ENCODE measurements at places on chromosomes 3 and 15. TPM values are rescaled to one million over a fixed set of nuclear protein-coding genes. Genes with fewer than 3 reads are reported as not detected.

The LMCD1 gene
- total RNA-seq: 22.4 TPM

The PDCD7 gene
- 41.9 TPM for total RNA-seq

DNA sequence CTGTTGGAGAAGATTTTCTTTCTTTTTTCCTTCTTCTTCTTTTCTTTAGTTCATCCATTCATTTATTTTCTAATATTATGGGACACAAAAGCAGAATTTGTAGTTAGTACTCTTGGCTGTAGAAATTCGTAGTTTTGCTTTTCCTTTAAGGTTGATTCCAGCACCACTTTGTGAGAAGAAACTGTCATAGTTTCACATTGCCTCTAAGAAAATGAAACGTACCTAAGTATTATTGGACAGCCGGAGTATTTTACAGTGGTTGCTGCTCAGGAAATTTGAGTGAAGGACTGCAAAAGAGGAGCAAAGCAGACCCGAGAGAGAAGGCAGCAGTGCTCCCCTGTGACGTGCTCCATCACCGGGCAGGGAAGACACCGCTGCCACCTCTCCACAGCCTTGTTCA is 48.1 kb downstream of the PLCL2 start:
- DNase-seq: peak; percentile 13

DNA sequence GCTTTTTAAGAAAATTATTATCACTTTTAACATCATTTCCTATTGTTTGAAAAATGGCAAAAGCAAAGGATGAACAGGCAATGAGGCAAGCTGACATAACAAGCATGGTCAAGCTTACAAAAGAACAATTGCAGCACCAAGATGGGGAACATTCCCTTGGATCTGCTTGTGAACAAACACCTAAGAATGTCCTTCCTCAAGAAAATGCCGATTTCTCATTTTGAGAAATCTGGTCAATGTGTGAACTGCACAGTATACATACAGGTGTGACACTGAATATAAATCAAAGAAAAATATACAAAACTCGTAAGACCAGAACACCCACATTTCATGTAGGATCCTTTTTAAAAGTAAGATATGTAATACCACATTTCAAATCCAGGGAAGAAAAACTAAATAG is 58.9 kb downstream of the LRRFIP2 start:
- peak; percentile 55 for DNase-seq

DNA sequence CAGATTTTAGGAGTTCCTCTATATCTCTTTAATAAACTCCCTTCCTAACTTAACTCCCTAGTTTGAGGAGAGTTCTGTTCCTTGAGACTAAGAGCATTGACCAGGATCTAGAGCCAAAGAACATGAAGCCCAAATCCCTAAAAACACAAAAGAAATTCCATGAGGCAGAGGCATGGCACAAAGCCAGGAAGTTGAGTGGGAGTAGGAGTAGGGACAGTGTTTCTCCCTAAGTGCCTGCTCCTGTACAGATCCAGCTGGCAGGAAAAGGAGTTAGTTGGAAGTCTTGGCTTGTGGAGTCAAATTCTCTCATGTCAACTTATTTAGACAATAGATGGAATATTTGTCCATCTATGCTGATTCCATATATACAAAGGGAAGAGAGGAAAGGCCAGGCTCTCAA is 11.4 kb downstream of the ACTC1 start:
- peak; percentile 3 for DNase-seq

DNA sequence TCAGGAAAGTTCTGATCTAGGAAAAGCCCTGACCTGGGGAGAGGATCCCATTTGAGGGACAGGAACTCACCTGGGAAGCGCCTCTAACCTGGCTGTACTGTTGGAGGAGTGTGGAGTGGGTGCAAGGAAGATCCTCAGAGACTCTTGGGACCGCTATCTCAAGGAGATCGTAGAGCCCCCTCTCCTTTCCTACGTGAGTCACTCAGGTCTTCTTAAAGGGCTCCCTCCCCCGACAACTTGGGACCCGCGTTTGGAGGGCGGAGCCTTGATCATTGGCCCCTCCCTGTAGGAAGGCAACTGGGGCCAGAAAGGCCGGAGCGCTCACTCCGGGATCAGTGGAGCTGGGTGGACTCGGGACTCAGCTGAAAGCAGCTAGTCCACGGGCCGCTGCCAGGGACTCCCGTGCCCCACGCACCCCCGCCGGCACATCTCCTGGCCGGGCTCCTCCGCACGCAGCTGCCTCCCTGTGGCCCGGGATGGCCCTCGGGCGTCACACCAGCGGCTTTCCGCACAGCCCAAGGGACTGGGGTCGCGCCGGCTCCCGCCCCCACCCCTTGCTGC is 520 bp downstream of the SLC26A6 start:
- DNase-seq: peak; percentile 53

- no peak for DNase-seq
Measured at GRCh38 chr3:55906896-55907295, 419.8 kb upstream of the WNT5A start.

DNA sequence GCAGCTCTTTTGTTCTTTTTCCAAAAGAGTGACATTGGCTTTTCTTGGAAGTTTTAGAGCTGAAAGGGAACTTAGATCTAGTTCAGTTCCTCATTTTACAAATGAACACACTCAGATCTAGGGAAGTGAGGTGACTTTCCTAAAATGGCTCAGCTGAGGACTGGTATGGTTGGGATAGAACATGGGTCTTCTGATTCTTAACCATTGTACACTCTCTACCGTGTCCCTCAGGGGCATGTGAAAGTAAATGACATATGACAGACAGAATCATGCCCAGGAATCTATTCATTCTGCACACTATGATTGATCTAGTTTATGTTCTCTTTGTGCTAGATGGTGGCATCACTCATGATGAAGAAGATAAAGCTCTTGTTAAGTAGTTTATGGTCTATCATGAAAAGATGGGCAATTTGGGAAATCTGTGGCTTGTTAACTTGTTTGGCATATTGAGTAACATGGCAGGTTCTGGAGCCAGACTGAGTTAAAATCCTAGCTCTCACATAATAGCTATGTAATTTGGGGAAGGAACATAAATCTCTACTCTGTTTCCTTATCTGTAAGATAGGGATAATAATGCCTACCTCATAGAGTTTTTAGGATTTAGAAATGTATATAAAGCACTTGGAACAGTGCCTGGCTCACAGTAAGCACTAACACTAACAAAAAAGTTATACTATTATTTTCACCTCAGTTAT is 30.9 kb downstream of the UBE2E1 start:
- peak; percentile 20 for DNase-seq

DNA sequence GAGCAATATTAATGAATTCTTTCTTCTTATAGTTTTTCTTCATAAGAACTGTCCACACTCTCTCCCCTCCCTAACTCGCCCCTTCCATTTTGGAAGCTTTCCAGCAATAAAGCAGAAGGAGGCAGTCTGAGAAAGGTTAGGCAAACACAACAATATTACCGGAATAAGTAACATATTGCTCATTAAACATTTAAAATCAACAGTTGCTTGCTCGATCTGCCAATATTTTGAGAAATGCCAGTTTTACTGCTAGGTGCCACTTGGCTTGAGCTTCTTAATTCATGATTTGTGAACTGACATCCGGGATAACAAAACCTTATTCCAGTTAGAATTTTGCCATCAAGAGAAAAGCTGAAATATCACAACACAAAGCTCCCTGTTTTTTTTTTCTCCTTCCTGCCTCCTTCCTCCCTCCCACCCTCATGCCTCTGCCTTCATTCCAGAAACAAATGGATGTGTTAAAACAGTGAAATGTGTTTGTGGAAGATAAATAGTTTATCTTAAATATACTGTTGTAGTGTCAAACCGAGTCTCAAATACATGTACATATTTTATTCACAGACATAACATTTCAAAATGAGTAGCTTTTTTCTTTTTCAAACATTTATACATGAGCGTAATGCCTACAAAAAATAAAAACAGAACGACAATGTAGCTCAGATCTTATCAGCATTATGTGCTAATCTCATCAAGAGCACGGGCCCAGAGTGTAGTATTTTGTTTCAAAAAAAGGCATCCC is 253.7 kb downstream of the GAP43 start:
- peak; percentile 2 for DNase-seq

DNA sequence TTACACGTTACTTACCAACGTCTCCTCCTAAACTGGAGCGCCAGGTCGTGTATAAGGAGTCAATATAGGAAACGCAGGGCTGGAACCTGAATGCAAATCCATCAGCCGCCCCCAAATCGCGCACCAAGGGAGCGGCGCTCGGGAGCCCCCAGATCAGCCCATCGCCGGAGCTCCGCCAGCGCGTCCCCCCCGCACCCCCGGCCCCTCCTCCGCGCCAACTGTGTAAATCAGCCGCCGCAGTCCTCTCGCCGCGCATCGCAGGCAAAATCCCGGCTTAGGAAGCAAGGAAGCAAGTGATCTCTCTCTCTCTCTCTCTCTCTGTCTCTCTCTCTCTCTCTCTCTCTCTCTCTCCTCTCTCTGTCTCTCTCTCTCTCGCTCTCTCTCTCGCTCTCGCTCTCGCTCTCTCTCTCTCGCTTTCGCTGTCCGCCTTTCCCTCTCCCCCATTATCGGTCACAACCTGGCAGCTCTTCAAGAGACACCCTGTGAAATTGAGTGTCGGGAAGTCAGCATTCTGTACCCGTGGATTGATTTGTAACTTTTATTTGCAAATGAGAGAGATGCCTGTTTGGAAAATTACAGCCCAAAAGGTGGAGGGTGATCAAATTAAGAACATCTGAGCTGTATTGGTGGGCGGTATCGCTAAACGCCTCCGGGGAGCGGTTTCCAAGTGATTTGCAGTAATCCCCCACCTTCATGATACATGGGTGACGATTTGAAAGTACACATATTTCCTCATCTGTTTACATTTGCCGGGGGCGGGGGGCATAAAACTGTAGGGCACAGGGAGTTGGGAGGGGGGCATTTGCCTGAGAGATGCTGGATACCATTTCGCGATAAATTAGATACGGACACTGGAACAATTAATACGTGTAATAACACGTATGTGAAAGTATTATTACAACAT is 645 bp upstream of the SLITRK3 start:
- peak; percentile 3 for DNase-seq
